Fibroblast of skin of left quadriceps (primary cell): ENCODE measurements at places on chromosomes 4 and X.

DNA sequence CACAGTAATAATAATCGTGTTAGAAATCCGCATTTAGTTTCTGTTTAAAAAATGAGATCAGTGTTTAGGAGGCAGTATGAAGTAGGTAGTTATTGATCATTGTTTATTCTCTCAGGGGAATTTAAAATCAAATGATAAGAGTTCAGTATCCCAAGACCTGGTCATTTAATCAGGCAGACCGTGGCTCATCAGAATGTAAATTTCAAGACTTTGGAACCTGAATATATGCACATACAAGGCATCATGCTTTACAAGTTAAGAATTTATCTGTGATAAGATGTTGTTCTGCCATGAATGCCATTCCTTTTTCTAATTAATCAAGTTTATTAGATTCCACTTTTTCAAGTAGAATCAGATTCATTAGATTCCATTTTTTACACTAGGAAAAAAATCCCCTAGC lies 133.5 kb upstream of the MAOA start:
- no peak for DNase-seq

DNA sequence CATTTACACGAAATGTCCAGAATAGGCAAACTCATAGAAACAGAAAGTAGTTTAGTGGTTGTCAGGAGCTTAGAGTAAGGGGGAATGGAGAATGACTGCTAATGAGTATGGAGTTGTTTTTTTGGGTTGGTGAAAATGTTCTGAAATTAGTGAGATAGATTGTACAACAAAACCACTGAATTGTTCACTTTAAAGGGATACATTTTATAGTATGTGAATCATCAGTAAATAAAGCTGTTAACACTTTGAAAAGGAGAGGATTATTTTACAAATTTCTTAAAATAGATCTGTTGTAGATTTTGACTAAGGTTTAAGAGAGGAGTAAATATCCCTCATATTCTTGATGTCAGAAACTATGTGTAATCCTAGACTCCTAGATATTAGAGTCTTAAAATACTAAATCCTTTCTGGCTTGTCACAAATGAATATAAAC lies 82.7 kb downstream of the RAPGEF2 start:
- peak; percentile 15 for DNase-seq

- no peak for DNase-seq
These were observed 105.0 kb downstream of the HMX1 start for GRCh38 chr4:8766610-8767009.

GRCh38 chrX:10240918-10241317 lies 84.1 kb downstream of the CLCN4 start:
- DNase-seq: peak; percentile 59

DNA sequence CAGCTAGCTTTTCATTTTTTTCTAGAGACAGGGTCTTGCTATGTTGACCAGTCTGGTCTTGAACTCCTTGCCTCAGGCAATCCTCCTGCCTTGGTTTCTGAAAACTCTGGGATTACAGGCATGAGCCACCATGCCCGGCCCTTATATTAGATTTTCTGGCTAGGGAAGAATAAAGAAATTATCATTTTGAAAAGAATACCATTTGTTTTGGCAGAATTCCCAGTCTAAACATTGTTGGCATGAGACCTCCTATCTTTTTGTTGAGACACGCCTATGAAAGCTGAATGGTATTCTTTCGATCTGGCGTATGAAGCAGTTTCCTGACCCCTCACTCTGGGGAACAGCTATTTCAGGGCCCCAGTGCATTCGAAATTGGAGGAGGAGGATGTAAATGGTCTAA lies 107.0 kb downstream of the REPS2 start:
- DNase-seq: no peak

DNA sequence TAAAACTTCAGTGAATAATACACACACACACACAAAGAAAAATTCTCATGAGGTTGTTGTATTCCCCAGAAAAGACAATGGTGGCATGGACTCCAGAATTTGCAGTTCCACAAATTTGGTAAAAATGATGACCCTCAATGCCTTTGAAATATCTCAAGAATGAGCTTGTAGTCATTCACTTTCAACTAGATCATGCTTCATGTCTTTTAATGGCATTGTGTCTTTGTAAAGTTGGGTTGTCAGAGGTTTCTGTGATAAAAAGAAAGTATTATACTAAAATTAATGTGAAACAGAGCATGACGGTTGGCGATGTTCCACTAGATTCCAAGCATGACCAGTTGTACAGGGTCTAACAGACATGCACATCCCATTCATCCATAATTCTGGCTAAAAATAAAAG lies 685.0 kb upstream of the FRG1 start:
- no peak for DNase-seq

- no peak for DNase-seq
These were observed 111.1 kb upstream of the TLL1 start for GRCh38 chr4:165761963-165762362.

GRCh38 chr4:16694173-16694883 lies 204.1 kb downstream of the LDB2 start:
- no peak for DNase-seq

DNA sequence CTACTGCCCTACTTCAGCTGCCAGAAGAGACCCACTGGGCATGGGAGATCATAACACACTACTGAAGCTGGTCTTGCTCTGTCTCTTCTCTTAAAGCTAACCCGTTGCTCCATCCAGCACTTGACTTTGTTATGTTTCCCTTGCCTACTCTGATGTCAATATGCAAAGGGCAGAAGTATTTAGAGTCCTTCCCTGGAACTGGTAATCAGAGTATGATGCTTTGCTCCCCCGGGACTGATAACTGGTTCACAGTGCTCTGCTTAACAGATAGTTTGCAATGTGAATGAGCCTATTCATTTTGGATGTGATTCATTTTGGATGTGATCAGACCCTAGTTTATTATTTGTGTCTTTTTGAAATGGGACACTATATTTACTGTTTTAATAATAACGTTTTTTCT lies 12.3 kb upstream of the UCP1 start:
- DNase-seq: no peak

DNA sequence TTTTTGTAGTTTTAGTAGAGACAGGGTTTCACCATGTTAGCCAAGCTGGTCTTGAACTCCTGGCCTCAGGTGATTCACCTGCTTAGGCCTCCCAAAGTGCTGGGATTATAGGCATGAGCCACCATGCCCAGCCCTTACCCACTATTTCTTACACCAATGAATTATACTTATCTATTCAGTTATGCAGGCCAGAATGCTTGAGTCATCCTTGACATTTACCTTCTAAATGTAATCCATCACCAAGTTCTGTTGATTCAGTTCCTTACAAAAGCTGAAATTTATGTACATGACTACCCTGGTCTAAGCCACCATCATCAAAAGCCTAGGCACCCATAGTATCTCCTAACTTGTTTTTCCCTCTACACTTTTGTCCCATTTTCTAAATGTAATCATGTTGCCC lies 585.7 kb downstream of the IL15 start:
- no peak for DNase-seq

DNA sequence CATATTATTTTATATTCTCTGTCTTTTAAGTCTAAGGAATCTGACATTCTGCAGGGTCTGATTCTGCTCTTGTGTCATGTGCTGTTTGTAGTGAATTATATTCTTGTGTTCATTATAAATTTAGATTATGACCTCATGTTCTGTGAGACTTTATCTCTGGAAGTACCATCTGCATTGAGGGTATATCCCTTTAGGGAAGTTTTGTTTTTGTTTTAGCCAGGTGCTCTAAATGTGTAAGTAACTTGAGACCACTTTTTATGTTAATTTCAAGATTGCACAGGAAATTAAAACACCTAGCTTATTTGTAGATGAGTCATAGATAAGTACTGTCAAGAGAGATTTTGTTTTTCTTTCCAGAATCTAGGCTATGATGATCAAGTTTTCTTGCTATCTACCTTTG lies 35.0 kb upstream of the DKK2 start:
- no peak for DNase-seq

DNA sequence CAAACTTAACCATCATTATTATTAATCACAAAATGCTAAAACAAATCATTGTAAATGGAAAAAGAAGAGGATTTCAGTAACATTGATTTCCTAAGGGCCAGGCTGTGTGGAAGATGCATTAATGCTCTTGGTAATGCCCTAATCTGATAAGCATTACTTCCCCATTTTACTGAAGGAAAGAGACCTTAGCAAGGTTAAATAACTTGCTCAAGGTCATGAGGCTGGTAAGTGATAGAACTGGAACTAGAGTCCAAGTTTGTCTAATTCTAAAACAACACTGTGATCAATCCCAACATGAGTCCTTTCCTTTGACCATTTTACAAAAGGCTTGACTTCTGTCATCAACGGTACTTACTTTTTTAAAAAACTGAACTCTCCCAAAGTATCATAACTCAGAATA lies 32.6 kb downstream of the ADAMTS3 start:
- DNase-seq: no peak

DNA sequence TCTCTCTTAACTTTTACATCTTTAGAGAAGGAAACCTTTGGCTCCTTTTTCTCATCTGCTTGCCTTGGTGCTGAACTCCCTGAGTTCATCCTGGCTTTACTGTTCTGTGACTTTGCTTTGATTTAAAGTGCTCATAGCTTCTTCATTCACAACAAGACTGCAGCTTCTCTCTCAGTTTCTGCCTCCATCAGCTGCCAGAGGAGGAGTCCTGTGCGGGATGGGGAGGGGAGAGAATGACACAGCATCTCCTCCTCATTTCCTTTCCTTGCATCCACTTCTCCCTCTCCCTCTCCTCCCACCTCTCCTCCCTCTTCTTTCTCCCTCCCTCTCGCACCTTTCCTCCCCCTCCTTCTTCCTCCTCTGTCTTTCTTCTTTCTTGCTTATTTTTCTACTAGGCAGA lies 42.0 kb downstream of the CBLL2 start:
- no peak for DNase-seq

GRCh38 chr4:147984065-147984777 lies 252.3 kb downstream of the ARHGAP10 start:
- peak; percentile 32 for DNase-seq

DNA sequence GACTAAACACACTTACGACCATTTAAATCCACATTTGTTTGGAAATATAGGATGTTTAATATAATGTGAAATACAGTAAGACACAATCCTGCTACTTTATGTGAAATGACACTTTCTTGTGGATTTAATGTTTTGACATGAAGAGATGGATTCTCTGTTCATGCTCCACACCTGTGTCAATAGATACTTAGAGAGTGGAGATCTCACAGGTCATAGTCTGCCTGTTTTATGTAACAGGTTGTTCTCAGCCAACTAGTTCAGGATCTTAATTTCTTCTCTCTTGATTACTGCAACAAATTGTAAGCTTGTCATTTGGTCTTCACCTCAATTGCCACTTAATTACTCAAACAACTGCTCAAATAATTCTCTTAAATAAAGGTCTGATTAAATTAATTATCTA lies 1621.2 kb downstream of the PCDH7 start:
- no peak for DNase-seq

- no peak for DNase-seq
These were observed 145.4 kb upstream of the CPEB2 start for GRCh38 chr4:14856934-14857235.

DNA sequence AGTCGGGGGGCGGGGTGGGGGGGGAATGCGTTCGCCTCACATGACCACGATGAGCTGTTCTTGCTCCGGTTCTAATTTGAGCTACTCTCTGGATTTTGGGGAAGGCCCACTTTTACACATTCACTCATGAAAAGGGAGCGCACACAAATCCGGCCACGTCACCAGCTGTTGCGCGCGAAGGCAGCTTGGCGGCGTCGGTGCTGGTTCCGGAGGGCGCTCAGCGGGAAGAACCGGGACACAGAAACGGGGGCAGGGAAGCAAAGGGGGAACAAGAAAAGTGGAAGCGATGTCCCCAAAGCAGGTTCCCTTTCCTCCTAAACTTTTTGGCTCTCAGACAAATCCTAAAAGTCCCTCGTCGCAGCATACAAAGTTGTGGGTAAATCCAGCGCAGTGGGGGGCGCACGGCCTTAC lies 605 bp downstream of the ANXA5 start:
- peak; percentile 63 for DNase-seq

DNA sequence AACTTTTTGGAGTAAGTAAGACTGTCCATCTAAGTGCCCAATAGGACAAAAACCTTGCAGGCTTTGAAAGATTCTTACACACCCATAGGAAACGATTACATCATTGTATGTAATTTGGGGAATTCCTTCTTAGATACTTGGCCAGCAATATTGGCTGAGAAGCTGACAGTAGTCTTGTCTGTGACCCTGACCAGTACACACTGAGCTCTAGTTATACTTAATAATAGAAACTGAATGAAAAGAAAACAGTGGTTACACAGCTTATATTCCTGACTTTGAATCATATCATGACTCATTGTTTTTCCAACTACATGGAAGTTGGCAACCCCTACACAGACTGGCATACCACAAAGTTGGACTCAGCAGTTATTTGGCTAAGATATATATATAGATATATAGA lies 7.1 kb upstream of the TLR2 start:
- DNase-seq: peak; percentile 5

GRCh38 chr4:4461850-4462249 lies 74.9 kb downstream of the NSG1 start:
- DNase-seq: no peak

DNA sequence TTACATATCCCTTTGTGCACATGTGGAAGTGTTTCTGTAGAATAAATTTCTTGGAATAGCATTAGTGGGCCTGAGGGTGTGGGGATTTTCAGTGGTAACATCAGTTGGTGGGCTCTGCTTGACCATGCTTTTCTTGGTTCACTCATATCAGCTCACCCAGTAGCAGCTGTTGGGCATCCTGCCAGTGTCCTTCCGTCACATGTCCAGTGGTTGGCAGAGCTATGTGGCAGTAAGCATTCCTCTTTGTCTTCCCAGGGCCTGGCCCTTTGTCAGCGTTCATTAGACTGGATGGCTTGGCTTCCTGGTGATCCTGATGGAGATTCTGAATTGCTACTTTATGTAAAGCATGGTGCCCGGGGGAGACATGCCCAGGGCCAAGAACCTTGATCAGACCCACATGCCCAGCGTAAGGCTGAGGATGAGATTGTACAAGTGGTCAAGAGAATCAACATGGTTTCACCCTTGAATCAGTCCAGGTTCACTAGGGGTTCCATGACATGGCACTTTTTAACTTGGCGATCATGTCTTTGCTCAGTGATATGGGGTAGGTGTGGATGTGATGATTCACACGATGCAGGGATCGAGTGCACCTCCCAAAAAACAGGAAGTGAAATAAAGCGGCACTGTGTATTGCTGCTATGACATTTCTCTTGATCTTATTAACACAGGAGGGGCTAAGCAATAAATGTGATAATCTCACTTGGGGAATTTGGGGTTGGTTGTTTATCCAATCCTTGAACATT lies 72.1 kb upstream of the IGFBP7 start:
- no peak for DNase-seq

DNA sequence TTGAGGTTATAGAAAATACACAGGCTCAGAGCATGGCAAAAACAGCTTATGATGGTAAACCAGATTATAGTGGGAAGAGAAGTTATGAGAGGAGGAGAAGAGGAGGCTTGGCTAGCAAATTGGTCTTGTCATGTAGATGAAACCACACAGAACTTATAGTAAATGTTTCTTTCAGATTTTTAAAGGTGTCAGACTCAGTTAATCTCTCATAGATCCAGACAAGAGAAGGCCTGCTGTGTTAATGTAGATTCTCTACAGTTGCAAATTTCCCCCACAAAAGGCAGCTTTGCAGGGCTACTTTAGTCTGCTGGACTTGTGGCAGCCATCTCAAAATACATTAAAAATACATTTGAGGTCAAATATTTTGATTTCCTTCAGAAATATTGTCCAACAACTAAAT lies 1731.7 kb downstream of the ARAP2 start:
- DNase-seq: no peak
